ENCODE measurements at places on chromosomes 7 and 10. TPM values are rescaled to one million over a fixed set of nuclear protein-coding genes. Genes with fewer than 3 reads are reported as not detected.

DNA sequence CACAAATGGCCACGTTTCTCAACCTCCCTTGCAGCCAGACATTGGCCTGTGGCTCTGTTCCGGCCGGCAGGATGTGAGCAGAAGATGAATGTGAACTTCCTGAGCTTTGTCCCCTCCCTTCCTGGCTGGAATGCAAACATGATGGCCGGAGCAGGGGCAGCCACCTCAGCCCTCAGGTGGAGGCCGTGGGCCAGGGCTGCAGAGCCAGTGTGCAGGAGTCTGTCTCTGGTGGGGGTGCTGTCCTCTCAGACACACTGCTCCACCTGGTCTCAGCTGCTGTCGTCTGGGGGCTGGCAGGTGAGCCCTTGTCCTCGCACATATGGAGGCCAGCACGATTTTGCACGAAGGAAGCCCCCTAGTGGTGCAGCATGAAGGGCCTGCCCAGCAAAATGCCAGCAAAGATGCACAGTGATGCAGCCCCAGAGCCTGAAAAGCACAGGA is 25.3 kb upstream of the PWWP2B start:
- H3K36me3 ChIP-seq, result no peaks in the 10 kb centered on the region
- H3K4me3 ChIP-seq, result no peak overlapping the region
- peaks cover 3% of the 10 kb centered on the region for H3K4me1 ChIP-seq
- H3K27ac ChIP-seq, result no peak overlapping the region
- no peaks in the 10 kb centered on the region for H3K27me3 ChIP-seq

- H3K27me3 ChIP-seq, result no peaks in the 10 kb centered on the region
- no peak overlapping the region for H3K27ac ChIP-seq
- no peak overlapping the region for H3K4me3 ChIP-seq
- DNase-seq, result peak; percentile 12
- H3K4me1 ChIP-seq, result peaks cover 16% of the 10 kb centered on the region
Observed at GRCh38 chr7:125136755-125137532, 207.3 kb upstream of the POT1 start.

GRCh38 chr10:78904196-78904595 is 164.6 kb upstream of the ZMIZ1 start:
- H3K27ac ChIP-seq, result no peak overlapping the region
- H3K36me3 ChIP-seq, result no peaks in the 10 kb centered on the region
- no peak for DNase-seq
- no peaks in the 10 kb centered on the region for H3K27me3 ChIP-seq

Gene PKD2L1
- total RNA-seq, result 0.17 TPM

Gene HOXA3
- 9.2 TPM for total RNA-seq

DNA sequence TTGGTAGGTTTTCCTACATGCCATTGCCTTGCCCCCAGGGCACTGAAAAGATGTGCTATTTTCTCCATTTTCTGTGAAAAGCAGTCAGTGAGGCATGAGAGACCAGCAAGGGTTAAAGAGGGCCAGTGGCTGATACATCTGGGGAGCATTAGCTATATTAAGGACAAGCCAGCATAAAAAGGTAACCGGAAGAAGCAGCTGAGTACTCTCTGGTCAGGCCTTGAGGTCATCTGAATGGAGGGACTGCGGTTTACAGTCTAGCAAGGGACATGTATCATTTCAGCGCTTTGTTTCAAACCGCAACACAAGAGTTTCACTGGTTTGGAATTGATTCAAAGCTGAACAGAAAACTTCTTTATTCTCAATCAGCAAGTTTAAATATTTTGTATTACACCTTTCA is 120.4 kb downstream of the EPDR1 start:
- no peak for DNase-seq
- no peaks in the 10 kb centered on the region for H3K36me3 ChIP-seq
- H3K4me1 ChIP-seq, result no peaks in the 10 kb centered on the region
- no peak overlapping the region for H3K27ac ChIP-seq

DNA sequence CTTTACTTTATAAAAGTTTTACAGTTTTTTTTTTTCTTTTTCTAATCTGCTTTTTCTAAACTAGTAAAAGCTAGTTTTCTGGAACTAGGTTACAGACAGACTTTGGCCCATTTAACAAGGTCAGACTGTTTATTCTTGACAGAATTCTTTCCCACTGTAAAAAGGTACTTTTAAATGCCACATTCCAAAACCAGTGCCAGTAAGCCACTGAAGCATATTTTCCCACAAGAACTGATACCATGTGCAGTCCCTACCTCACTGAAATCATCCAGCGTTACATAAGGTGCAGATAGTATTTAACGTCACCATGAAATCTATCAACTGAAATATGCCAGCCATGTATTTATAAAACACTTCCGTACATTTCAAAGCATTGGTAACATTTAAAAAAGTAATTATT is 121.6 kb downstream of the CDK6 start:
- no peaks in the 10 kb centered on the region for H3K36me3 ChIP-seq
- H3K4me1 ChIP-seq, result no peaks in the 10 kb centered on the region
- no peak for DNase-seq

DNA sequence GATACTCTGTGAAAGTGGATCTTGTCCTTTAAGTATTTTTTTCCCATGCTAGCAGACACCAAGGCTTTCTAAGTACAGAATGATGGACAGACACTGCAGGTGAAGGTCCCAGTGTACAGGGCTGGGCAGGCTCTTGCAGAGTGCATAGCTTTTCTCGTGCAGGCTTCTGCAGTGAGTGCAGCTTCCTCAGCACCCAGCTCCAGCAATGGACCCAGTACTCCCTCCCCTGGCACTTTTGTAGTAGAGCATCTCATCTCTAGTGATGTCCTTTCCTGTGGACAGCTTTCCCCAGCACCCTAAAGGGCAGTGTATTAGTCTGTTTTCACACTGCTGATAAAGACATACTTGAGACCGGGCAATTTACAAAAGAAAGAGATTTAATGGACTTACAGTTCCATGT is 104.3 kb downstream of the CUL2 start:
- H3K27me3 ChIP-seq, result no peaks in the 10 kb centered on the region
- DNase-seq, result no peak
- H3K4me1 ChIP-seq, result no peaks in the 10 kb centered on the region
- no peak overlapping the region for H3K27ac ChIP-seq
- H3K36me3 ChIP-seq, result no peaks in the 10 kb centered on the region

DNA sequence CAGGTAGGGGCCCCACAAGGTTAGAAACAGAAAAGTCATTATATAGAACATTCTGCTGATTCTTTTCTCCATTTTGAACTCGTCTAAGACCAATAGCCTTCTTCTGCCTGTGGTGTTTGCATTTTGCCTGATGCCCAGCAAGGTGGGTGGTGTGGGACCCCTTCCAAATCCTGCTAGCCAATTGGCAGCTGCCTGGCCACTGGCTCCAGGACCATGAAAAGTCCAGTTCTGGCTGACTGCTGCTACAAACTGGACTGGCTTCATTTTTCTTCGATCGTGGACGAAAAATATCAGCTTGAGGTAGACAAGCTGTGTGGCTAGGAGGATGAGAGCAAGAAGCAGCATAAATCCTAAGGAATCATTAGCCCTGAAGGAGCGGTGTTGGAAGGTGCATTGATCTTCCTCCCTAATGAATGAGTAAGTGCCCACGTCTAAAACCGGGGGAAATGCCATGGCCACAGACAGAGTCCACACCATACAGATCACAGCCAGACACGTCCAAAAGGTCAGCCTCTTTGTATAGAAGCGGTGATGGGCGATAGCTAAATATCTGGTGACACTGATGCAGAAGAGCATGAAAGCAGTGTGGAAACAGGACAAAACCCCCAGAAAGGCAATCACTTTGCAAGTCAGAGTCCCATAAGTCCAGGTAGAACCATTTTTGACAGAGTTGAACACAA is 2.7 kb downstream of the GPR85 start:
- no peaks in the 10 kb centered on the region for H3K36me3 ChIP-seq
- no peaks in the 10 kb centered on the region for H3K4me1 ChIP-seq
- H3K27ac ChIP-seq, result no peak overlapping the region
- DNase-seq, result no peak
- H3K4me3 ChIP-seq, result no peak overlapping the region

Gene LAMTOR4
- 152 TPM for total RNA-seq

GRCh38 chr7:144682581-144683280 is 153.1 kb downstream of the TPK1 start:
- no peaks in the 10 kb centered on the region for H3K36me3 ChIP-seq
- no peak for DNase-seq
- no peak overlapping the region for H3K27ac ChIP-seq
- H3K27me3 ChIP-seq, result no peaks in the 10 kb centered on the region
- no peaks in the 10 kb centered on the region for H3K4me1 ChIP-seq
- no peak overlapping the region for H3K4me3 ChIP-seq

Gene HEPACAM2
- not detected for total RNA-seq

- no peak overlapping the region for H3K27ac ChIP-seq
- no peak overlapping the region for H3K4me3 ChIP-seq
- DNase-seq, result no peak
- no peaks in the 10 kb centered on the region for H3K4me1 ChIP-seq
- no peaks in the 10 kb centered on the region for H3K36me3 ChIP-seq
Observed at GRCh38 chr7:78083476-78084120, 285.0 kb downstream of the PHTF2 start.

DNA sequence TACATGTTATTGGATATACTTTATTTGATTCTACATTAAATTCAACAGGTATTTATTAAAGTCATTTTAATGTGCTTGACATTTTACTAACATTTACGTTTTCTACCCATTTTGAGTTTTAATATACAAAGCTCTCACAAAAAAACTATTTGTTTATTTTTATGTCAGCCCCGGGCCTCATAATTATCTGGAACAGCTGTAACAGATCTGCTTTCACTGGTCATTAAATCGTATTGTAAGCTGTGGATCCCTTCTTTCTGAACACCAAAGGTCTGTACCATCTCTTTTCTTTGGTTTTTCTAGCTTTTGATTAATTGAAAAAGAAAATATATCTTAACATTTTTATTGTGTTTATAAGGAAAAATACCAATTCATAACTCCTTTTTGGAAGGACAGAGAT is 73.5 kb downstream of the SEMA3E start:
- no peak for DNase-seq
- no peaks in the 10 kb centered on the region for H3K36me3 ChIP-seq
- H3K4me3 ChIP-seq, result no peak overlapping the region
- H3K27me3 ChIP-seq, result no peaks in the 10 kb centered on the region
- H3K27ac ChIP-seq, result no peak overlapping the region
- H3K4me1 ChIP-seq, result no peaks in the 10 kb centered on the region

Gene GHRHR
- total RNA-seq, result not detected

Gene IFIT1B
- total RNA-seq, result not detected

DNA sequence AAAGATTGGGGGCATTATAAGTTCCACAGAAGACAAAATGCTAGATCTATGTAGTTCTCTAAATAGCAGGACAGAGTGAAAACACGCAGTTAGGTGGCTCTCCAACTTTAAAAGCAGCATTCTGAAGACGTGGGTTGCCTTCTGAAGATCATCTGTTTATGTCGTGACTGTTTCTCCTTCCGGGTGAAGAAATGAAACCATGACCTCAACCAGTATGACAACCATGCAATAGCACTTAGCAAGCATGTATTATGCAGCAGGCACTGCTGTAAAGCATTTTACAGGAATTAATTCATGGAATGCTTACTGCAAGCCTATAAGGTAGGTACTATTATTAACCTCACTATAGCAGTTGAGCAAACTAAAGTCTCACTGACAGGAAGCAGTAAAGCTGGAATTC is 125.2 kb downstream of the SLC25A13 start:
- peaks cover 9% of the 10 kb centered on the region for H3K4me1 ChIP-seq
- no peak overlapping the region for H3K4me3 ChIP-seq
- no peak for DNase-seq
- no peaks in the 10 kb centered on the region for H3K36me3 ChIP-seq

Gene IKZF1
- 0.57 TPM for total RNA-seq

Gene ITPRID1
- total RNA-seq, result not detected

DNA sequence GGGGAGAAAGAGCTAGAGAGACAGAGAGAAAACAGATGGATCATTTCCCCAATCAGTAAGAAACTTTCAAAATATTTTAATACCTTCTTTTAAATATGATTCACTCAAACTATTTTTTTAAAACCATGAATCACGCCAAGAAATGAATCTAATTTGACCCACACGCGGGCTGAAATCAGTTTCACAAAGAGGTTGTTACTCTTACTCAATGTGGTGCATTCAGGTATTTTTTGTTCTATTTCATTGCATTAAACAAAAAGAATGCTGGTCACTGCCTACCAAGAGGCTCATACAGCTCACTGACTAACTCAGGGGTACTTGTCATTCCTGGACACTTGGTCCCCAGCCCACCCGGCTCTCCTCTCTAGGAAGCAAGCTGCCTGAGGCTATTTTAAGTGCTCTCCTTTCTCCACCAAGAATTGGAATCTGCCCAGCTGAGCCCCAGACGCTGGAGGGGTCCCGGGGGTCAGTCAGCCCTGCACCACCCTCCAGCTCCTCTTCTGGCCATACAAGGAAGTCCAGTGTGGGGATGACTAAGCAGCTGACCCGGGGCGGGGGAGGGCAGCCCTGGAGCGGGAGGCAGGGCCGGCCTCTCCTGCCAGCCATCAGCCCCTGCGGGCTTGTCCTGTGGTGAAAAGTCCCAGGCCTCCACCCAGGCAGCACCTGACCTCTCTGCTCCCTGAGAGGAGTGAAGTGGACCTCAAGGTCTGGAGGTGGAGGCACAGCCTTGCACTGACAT is 21.7 kb upstream of the PFKP start:
- no peaks in the 10 kb centered on the region for H3K27me3 ChIP-seq
- no peak overlapping the region for H3K27ac ChIP-seq

GRCh38 chr10:43212043-43212721 is 54.7 kb downstream of the RASGEF1A start:
- H3K27me3 ChIP-seq, result no peaks in the 10 kb centered on the region
- H3K27ac ChIP-seq, result no peak overlapping the region
- peaks cover 28% of the 10 kb centered on the region for H3K4me1 ChIP-seq
- H3K4me3 ChIP-seq, result no peak overlapping the region

Gene H2BK1
- 0.69 TPM for total RNA-seq
